ENCODE measurements at places on chromosomes 2 and 18.

DNA sequence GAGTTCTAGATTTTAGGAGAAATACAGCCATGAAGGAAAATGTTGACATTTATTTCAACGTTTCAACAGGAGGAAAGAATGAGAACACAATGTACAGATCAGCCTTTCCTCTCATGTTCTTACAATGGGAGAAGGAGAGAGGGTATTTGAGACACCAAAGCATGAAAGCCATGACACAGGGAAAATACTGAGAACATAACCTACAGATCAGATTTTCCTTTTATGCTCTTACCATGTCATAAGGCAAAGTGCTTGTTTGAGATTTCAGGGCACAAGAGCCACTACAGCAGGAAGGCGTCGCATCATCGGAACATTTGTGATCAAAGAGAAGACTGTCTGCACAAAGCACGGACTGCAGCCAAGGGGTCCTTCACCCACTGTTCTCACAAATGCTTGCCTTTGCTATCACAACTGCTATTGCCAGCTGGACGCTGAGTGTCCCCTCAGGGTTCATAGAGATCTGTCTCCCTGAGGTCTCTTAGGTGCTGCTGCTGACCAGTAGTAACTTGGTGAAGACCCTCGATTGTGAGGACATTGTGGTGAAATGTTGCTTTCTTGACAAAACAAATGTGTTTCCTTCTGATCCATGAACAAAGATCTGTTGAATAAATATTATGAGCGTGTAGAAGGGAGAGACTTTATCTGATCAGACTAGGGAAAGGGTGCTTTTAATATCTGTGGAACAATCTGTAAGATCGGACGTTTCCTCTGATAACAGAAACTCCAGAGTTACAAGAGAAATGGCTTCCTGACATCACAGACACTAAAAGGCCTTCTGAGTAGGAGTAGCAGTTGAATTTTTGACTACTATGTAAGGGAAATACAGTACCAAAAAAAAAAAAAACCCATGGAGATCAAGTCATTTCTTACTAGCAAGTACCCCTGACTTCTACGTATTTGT, 6.4 kb upstream of the IL1RL1 start:
- DNase-seq = no peak

- DNase-seq = no peak
Observed at GRCh38 chr2:215933151-215933550, 80.2 kb downstream of the MREG start.

DNA sequence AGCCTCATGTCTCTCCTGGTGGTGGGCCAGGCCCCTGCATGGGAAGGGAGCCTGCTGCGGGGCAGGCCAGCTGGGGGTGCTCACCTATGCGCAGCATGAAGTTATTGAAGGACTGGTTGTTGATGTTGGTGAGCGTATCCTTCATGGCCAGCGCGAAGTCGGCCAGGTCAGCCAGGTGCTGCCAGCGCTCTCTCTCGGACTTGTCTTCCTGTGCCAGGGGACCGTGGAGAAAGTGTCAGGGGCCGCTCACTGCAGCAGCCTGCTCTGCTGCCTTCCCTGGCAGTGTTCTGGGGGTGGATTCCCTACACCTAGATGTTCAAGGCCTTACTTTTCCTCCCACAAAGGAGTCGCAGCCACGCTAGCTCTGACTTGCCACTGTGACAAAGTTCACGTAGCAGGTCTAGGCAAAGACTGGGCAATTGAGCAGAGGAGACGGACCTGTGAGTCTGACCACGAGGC, 28.2 kb downstream of the CENPO start:
- DNase-seq = no peak

DNA sequence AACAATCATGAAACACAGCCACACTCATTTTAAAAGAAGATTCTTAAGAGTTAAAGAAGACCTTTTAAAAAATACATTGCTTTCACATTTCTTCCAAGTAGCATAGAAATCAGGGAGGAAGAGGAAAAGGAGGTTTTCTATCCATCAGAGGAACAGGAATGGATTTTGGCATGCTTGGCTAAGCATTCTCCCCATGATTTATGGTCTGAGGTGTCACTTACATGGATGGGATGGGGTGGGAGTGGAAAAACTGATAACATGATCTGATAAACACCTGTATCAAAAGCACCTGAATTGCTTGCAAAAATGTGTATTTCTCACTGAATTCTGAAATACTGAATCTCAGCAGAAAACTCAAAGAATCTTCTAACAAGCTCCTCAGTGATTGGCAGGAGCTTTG, 265.9 kb downstream of the NRXN1 start:
- no peak for DNase-seq

- no peak for DNase-seq
Observed at GRCh38 chr2:162063899-162064298, 10.1 kb downstream of the DPP4 start.

DNA sequence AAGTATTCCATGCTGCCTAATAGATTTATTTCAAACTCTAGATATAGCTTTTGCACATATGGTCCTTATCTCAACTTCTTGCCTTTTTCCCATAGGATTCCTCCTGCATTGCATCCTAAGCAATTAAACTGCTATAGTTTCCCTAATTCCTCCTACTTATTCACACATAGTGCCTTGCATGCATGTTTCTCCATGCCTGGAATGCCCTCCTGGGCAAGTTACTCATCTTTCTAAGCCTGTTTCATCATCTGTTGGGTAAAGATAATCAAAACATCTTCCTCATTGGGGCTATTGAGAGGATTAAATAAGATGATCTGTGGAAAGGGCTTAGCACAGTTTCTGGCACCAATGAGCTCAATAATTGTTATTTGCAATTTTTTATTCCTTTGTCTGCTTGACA, 726.5 kb downstream of the SLC4A3 start:
- DNase-seq = no peak

DNA sequence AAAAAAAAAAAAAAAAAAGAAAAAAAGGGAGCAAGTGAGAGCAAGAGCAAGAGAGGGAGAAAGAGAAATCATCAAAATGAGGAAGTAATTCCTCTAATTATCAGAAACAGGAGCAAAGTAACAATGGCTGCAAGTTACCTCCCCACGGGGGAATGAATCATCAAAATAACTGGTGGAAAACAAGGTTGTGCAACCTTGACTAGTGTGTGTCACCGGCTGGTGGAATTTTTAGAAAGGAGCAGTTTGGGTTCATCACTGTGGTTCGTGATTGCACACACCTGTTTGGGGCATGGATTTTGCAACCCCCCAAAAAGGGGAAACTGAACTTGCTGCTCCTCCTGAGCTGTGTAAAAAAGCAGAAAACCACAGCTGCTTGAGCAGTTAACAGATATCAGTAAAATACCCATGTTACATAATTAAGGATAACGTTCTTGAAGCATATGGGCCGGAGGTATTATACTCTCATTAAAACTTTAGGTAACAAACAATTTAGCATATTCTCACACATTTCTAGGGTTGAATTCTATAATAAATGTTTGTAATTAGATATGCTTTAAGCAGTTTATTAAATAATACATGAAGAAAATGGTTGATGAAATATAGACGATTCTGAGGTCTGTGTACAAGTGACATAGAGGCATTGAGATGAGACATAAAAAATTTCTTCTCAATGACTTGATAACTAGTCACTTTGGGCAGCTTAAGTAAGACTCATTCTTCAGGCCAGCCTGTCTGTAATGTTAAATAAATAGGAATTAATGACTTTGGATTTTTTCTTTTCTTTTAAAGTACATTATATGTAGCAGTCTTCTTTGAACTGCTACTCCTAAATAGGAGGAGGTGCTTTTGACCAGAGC, 184.2 kb upstream of the ZEB2 start:
- peak; percentile 4 for DNase-seq

GRCh38 chr18:25459814-25460213, 107.8 kb upstream of the ZNF521 start:
- no peak for DNase-seq

- no peak for DNase-seq
Observed at GRCh38 chr2:201882353-201883090, 76.2 kb downstream of the CDK15 start.

- no peak for DNase-seq
Observed at GRCh38 chr2:12554224-12555011, 162.3 kb upstream of the TRIB2 start.

- no peak for DNase-seq
Observed at GRCh38 chr2:199999166-199999565, 43.8 kb downstream of the MAIP1 start.

DNA sequence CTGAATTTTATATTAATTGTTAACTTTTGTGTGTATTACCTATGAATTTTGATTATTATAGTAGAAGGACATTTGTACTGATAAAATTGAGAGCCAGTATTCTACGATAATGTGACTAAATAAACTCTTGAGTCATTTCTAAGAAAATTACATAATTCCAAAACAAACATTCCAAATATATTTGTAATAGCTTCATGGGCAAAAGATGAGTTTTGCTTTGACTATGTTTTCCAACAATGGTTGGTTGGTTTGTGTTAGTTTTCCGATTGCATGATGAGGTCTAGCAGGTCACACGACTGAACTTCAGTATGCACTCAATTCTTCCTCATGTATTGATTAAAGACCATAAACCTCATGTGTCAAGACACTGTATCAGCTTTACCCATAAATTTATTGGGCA, 71.7 kb upstream of the WDR75 start:
- no peak for DNase-seq

DNA sequence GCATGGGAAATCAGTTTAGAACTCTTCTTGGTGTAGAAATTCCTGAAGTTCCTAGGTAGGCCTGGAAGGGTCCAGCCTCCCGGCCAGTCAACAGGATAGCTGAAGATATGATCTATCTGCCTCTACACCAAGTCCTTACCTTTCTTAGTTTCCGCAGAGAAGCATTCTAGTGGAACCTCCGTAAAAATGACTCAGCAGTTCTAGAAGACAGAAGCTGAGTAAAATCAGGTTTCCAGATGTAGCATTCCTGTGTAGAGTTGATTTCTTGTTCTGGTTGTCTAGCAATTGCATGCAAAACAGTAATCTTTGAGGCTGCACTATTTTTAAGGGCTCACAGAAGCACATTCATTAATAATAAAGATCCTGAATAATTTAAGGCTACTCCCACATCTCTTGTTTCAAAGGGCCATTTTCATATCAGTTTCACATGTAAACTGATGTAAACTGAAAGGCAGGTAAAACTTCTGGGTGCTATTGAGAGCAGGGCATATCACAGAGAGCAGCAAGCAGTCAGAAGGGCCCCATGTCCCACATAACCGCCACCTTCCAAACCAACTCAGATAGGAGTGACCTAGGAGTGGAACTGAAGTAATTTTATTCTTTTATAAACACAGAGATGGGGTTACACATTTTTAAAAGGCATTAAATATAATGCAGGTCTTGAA, 3.2 kb upstream of the DYTN start:
- DNase-seq = no peak

DNA sequence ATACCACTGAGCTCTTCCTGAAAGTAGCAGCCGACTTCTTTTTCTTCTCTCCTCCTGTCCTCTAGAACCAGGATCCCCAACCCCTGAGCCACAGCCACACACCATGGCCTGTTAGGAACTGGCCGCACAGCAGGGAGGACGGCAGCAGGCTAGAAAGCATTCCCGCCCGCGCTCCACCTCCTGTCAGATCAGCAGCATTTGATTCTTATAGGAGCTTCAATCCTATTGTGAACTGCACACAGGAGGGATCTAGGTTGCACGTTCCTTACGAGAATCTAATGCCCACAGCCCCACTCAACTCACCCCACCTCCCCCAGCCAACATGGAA, 179.1 kb upstream of the SH3BP4 start:
- no peak for DNase-seq

DNA sequence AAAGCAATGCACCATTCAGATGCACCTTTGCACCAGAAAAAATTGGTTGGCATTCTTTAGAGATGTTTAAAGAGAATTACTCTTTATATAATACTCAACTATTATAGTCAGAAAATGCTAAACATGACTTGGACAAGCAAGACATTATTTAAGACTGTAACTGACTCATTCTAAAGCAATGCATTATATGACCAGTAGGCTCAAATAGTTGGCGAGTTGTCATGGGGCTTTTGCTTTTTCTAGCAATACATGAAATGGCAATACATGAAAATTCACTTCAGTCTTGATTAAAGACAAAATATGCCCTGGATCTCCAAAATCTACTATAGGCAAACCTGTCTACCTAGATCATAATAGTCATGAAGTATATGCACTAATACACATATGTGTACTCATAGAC, 216.9 kb upstream of the VWC2L start:
- DNase-seq = no peak

GRCh38 chr2:181395851-181396250, 61.3 kb upstream of the ITGA4 start:
- no peak for DNase-seq

DNA sequence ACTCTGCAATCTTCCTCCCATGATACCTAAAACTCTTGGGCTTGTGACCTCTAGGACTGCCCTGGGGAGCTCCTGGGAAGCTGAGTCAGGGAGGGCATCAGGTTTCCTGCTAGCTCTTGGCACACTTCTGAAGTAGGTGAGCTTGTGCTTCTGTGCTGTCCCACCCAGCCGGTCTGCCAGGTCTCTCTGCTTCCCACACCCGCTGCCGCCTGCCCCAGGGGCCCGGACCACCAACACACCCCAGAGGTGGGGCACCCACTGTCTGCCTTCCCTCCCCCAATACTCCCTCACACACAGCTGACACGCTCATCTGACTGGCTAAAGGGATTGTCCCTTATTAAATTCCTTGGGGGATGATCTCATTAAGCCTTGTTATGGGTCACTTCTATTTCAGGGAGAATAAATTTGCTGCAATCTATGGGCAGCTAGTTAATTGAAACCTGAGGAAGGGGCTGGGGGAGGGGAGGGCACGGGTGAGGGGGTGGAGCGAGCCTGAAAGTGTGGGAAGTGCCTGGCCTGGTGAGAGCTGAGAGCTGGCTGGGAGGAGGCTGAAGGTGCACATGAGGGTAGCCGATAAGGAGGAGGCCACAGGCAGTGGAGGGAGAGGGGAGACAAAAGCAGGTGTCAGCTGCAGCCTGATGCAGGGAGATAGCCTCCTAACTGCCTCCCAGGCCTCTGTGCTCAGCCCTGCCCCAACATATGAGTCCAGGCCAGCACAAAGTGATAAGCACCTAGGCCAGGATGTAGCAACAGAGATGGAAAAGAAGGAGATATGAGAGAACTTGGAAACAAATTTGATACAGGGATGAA, 48.8 kb downstream of the HAUS1 start:
- no peak for DNase-seq

GRCh38 chr2:182951948-182952663, 85.7 kb upstream of the FRZB start:
- no peak for DNase-seq

DNA sequence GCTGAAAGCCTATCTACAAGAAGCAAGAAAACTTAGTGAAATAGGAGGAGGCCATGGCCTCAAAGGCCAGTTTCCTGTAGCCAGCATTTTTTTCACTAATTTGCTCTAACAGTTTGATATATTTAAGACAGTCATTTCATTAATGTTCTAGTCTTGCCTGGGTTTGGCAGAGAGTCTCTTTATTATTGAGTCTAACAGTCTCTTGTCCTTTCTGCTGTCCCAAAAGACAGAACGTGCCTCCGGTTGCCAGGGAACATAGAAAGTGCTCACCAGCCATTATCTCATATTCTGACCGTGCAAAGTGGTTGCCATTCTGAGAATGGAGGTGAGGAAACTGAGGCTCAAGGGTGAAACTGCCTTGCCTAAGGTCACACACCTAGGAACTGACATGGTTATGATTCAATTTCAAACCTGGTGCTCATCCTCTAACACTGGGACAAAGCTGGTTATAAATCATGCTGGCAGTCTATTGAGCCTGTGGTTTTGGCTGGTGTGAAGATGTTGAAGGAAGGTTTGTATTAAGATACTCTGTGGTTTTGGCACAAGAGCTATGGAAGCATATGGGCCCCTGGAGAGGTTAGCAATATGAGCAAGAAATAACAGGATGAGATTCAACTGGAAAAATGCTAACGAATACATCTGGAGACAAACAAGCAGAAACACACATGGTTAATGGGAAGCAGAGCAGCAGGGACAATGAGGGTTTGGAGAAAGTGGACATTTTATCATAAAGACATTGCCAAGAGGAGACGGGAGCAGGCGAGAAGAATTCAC, 903.3 kb upstream of the KLHL29 start:
- DNase-seq = no peak

All from activated T-cell treated with anti-CD3 and anti-CD28 coated beads for 24 hours (primary cell).